NAMALWA (cell line): ENCODE measurements at places on chromosomes 5 and 9.

- no peak for DNase-seq
These were observed 101.5 kb downstream of the LRRC70 start for GRCh38 chr5:62680121-62680520.

GRCh38 chr9:107744873-107745272 is 255.3 kb upstream of the KLF4 start:
- no peak for DNase-seq

DNA sequence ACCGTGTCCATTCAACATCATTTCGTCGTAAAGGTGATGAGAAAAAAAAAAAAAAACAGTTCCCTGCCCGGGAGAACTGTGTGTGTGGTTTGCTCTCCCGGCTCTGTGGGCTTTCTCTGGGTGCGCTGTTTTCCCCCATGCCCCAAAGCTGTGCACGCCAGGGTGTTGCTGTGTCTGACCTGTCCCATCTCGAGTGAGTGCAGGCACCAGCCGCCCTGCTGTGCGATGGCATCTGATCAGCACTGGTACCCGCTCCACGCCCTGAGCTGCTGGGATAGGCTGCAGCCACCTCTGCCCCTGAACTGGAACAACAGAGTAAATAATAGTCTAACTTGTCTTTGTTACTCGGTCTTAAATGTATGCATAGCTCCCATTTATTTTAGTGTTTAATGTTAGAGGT is 33.3 kb downstream of the CEP72 start:
- no peak for DNase-seq

- peak; percentile 67 for DNase-seq
These were observed 31.8 kb downstream of the SEC61B start for GRCh38 chr9:99253772-99254431.

- no peak for DNase-seq
These were observed 114.5 kb downstream of the FGF1 start for GRCh38 chr5:142571371-142571770.

DNA sequence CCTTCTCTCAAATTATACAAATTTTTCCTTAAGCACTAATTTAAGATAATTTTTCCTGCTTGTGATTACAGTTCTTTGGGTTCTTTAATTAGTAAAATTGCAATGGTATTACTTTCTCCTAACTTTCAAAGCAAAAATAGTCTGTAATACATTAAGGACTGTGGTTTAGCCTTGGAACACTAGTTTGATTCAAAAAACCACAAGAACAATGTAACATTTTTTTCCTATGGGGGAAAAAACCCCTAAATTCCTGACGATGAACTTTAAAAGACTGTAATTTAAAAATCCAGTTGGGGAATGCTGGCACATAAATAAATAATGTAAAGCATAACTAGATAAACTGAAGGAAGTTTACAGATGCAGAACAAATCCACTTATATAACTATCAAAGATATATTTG is 65.3 kb downstream of the CDC14B start:
- DNase-seq, result no peak

GRCh38 chr5:173045474-173045873 is 10.7 kb upstream of the CREBRF start:
- no peak for DNase-seq

GRCh38 chr9:21165516-21165915 is 944 bp downstream of the IFNA21 start:
- DNase-seq, result no peak

- DNase-seq, result no peak
These were observed 40.5 kb upstream of the LPCAT1 start for GRCh38 chr5:1564182-1564748.

DNA sequence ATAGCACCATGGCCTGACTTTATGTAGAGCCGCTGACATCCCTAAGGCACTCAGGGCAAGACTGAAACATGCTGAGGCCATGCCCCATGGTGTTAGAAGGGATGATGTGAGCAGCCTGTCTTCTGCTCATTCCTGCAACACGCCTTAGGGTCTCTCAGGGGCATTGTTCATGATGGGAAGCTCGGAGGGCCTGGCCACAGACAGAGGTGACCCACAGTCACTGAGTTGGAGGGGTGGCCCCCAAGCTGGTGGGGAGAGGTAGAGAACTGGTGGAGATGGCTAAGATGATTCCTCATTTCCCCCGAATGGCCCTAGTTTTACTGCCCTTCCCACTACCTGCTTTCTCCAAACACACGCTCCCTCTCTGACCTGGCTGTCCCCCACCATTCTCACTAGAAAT is 135.2 kb downstream of the BARX1 start:
- DNase-seq, result no peak

DNA sequence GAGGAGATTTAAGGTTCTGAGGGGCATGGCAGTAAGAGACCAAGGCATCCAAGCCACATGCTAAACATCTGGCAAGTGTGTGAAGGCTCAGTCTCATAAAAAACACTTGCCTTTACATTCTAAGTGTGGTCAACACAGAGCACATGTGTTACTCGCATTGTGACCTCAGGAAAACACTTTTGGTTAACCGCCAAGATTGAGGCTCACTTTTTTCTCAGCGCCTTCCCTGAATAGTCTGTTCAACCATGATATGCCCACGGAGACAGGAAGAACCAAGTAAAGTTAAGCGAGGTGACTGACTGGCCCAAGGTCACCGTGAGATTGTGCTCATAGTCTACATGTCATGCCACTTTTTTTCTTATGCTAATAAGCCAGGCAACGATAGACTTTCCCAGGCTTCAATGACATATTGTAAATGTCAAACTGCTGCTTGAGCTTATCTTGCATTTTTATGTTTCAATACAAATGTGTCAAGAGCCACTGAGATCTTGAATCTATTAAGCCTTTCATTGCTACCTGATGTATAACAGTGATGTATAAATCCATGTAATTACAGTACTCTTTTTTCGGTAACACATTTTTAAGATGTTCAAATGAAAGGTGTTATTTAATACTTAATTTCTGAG is 21.1 kb upstream of the IL9 start:
- no peak for DNase-seq

GRCh38 chr9:136769710-136770191 is 5.4 kb upstream of the LCN15 start:
- peak; percentile 69 for DNase-seq

- no peak for DNase-seq
These were observed 59.1 kb upstream of the TBC1D2 start for GRCh38 chr9:98314381-98315066.

DNA sequence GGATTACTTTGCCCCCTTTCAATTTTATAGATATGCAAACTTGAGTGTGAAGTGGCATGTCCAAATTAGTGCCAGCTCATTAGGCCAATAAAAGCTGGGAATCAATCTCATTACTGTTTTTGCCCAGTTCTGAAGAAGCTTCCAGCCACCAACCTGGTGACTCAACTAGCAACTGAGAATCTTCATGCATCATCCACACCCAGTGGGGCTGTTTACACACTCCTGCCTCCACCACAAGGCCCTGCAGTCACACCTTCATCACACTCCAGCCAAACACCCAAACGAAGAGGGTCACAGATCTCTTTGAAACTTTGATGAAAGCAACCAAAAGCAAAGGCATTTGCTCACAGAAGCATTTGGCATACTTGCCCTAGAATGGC is 41.3 kb upstream of the S1PR3 start:
- no peak for DNase-seq

GRCh38 chr5:17223367-17224185 is 6.1 kb downstream of the BASP1 start:
- DNase-seq, result no peak

DNA sequence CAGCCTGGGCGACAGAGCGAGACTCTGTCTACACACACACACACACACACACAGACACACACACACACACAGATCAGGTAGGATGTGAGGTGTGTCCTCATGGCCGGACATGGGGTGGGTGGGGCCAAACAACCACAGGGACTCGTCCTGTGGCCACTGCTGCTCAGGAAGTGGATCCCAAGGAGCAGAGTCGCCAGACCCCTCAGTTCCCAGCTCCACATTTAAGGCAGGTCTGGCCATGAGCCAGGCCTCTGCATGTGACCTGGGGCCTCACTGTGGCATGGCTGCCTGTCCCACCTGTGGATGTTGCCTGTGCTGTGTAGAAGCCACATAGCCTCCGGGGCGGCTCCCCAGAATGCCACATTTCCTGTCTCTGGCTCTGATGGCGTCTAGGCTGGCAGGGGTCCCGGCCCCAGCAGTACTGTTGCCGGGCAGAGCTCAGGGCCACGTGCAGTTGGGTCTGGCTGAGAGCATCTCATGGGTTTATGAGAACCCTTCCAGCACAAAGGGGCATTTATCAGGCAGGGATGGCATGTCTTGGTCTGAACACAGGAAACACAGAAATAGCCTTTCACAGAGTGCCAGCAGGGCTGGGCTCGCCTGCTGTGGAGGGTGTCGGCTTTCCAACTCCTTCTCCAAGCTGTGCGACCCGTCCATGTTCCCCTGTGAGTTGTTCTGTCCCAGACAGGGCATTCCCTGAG is 9.9 kb upstream of the NINJ1 start:
- peak; percentile 39 for DNase-seq

- DNase-seq, result no peak
These were observed 1.3 kb downstream of the SLC1A1 start for GRCh38 chr9:4491626-4491975.

- DNase-seq, result no peak
These were observed 825.0 kb downstream of the TLR4 start for GRCh38 chr9:118529210-118529609.

- peak; percentile 45 for DNase-seq
These were observed 535 bp downstream of the RFX3 start for GRCh38 chr9:3525096-3525835.

GRCh38 chr5:139392678-139393496 is 2.0 kb downstream of the PROB1 start:
- DNase-seq, result peak; percentile 92
